Kidney (tissue), 22 donors: ENCODE measurements at places on chromosomes 3 and 15.

DNA sequence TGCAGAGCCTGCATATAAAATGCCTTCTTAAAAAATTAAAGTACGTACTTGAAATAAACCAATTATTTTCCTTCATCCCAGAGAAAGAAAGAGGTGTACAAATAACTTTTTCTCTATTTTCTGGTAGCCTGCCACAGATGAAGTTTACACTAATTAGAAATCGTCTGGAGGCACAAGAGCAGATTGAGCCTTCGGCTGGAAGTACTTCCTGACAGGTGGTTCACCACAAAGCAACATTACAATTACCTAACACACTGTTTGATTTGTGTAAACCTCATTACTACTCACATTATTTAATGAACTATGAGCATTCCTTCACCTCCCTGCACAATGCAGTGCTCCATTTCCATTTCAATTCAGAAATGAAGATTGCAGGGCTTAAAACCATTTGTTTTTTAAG, 856.1 kb downstream of the SI start:
- DNase-seq, result no peak

DNA sequence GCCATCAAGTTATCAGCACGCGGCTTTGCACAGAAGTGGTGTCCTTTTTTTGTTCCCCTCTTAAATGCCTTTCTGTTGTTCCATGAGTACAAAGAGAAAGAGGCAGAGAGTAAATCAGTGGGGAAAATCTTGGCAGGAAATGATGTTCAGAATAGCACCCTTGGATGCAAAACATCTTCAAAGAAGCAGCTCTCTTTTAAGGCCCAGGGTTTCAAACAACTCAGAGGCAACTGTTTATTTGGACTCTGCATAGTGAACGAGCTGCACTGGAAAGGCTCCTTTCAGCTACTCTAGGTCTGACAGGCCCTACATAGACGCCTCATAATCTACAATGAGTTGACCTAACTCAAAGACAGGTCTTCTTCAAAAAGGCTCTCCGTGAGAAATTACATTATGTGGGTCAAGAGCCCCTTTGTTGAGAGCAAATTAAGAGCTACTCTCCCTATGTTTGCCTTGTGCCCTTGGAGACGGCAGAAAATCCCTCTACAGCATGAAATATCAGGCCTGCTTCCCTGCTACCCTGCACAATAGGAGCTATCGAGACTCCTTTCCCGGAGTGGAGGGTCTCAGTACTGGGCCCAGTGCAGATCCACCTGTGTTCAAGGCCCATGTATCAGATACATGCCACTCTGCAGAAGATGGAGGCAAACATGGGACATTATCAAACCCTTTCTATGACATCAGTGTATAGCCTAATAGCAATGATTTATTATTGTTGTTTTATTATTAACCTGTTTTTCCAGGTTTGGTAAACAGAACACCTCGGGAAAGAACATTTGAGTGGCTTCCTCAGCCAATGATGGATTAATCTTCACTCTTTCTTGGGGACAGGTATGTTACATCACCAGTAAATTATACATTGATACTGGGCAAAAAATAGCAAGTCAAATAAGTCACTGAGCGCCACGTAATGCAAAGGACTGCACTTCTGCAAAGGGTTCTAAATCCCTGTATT, 53.1 kb downstream of the HEG1 start:
- no peak for DNase-seq

DNA sequence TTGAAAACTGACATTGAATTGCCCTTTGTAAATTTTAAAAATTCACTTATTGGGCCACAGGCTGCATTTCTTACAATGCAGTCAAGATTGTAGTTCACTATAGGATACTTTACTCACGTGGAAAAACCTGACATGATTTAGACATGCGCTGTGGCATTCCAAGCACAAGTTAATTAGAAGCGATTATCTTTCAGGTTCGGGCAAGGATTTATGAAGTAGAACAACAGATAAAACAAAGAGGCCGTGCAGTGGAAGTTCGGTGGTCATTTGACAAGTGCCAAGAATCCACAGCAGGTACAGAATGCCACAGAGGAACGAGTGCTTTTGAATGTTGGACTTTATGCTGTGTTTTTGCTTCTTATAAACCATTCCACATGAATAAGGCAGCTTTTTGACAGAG, 37.8 kb downstream of the GPR171 start:
- peak; percentile 84 for DNase-seq

GRCh38 chr3:25438791-25439555, 10.9 kb downstream of the RARB start:
- DNase-seq, result no peak

DNA sequence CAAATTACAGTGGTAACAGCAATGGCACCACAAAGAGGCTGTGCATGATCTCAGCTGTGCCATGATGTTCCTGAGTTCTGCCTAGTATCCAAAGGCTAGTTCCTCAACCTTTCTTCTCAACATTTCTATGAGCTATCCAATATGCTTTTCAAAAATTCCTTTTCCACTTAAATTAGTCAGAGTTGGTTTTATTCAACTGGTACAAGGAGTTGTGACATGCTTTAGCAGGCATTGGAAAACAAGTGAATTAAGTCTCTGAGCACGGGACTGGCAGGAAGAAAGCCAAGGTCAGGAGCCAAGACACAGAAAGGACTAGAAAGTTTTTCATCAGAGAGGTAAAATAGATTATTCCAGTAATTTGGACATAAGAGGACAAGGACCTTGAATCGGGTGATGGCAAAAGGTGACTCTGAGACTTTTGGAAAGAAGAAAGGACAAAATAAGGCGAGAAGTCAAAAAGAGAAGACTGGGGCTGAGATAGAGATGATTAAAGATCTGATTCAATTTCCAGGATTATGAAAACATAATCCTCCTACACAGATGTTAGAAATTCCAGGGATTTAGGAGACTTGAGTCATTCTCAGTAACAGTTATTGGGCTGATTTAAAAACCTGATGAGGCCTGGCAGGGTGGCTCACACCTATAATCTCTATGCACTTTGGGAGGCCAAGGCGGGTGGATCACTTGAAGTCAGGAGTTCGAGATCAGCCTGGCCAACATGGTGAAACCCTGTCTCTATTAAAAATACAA, 36.1 kb downstream of the PBRM1 start:
- DNase-seq, result no peak

DNA sequence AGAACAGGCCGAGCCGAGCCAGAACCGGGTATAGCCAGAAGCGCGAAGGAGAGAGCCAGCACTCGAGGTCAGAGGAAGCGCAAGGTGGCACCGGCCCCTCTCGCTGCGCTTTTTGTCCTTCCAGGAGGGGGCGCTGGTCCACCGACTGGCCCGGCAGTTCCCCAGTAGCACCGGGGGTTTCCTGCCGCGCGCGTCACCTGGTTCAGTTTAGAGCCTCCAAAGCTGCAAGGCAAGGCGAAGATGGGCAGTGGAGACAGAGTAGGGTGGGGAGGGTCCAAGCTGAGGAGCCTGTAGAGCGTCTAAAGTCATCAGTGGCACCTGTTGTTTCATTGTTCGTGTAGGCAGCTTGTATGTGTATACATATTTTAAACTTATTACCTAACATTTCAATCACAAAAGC, 7.6 kb upstream of the NR2E3 start:
- no peak for DNase-seq

DNA sequence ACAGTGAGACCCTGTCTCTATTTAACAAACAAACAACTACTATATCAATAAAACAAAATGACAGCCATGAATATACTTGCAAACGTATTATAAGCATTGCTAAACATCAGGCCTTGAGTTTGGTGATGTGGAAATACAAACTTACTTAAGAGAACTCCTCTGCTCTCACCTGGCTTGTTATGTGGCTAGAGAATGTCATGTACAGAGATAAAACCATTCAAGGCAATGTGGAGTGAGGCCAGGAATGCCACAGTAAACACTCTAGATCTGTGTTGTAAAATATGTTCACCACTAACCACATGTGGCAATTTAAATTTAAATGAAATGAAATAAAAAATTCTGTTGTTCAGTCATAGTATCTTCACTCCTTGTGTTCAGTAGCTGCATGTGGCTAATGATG, 22.7 kb upstream of the RARB start:
- no peak for DNase-seq
